ENCODE measurements at places on chromosomes 7 and 10.
A peak's percentile ranks its signal among the peaks of the same experiment; 100 is the strongest.

- DNase-seq = peak; percentile 89
Observed at GRCh38 chr10:11035301-11035991, 17.8 kb downstream of the CELF2 start.

DNA sequence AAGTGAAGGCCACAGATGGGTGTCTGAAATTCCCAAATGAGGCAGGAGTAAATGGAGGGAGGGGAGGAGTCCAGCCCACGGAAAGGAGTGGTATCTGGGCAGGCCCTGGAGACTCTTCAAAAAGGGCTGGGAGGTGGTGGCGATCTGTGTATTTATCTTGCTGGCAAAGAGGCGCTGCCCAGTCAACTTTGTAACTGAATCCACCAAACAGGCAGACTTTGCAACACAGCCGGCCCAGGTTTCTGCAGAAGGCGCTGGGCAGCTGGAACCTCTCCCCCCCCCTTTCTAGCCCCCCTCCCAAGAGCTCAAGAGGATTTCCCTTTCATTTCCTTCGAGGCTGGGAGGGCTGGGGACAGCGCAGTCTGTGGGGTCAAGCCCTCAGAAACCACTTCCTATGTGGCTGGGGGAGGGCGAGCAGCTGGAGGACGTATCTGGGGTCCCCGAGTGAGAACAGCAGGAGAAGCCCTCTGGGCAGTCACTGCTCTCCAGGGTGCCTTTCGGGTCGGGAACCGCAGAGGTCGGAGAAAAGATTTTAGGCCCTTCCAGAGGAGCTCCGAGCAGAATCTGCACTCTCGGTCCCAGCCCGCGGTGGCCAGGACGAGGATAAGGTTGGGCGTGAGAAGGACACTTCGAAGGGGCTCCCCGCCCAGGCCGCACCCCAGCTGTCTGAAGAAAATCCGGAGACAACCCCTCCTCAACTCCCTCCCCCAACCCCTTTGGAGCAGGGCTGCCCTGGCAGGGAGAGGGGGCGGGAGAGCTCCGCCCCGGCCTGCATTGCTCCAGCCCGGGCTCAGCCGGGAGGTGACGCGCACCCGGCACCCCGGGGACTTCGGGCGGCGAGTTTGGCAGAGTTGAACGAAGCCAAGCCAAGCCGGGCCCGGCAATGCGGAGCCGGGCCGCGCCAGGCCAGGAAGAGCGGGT, 965 bp downstream of the ZCCHC24 start:
- DNase-seq = peak; percentile 43

DNA sequence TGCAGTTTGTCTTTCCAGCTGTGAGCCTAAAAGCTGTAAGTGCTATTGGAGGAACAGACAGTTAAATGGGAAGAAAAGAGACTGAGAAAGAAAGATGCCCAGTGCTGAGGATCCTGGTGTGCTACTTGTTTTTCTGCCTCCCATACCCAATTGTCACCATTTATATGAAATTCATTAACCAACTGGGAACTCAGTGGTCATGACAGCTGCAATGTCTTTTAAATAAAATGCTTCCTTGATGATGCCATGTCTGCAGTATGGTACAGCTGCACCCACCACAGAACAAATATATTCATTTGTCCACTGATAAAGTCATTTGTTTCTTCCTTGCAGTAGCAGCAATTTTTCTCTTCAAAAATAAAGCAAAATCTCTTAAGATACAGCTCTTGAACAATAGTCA, 15.6 kb upstream of the RTKN2 start:
- DNase-seq = no peak

DNA sequence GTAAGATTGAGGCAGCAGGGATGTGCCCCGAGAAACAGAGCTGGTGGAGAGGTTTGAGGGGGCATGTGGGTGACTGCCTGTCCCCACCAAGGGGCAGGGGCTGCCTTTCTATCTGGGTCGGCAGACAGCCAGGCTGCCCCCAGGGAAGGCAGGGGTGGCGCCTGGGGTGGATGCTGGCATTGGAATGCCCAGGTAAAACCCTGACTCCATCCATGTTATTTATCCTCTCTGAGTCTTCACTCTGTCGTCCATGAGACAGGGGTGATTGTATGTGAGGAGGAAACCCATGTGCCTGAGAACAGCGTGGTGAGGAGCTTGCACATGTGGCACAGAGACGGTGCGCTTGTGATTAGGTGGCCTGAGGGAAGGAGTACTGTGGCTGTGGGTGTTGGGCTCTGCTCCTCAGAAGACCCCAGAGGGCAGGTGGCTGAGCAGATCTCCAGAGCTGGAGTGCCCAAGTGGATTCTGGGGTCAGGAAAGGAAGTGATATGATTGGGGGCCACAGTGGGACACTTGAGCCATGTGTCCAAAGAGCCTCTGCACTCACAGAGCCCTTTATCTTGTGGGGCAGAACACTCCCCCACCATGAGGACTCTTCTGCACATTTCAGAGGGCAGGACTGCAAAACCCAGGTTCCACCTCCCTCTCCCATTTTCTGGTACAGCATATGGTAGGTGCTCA, 100.4 kb upstream of the RET start:
- DNase-seq = no peak

GRCh38 chr10:33193057-33193700, 141.3 kb downstream of the NRP1 start:
- peak; percentile 87 for DNase-seq

DNA sequence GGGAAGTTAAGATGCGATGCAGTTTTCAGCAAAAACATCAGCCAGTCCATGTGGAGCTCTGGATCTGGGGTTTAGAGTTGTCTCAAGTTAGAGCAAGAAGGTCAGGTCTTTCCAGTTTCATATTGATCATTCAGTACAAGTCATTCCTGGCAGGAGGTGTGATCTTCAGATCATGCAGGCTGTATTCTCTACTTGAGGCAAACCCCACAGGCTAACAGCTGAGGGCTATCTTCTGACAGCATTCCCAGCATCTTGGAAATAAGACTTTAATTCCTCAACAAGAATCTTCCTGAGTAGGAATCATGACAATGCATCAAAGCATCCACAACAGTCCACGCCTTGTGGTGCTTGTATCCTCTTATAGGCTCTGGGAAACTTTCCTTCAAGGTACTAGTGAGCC, 94.9 kb upstream of the ZNF438 start:
- DNase-seq = no peak

DNA sequence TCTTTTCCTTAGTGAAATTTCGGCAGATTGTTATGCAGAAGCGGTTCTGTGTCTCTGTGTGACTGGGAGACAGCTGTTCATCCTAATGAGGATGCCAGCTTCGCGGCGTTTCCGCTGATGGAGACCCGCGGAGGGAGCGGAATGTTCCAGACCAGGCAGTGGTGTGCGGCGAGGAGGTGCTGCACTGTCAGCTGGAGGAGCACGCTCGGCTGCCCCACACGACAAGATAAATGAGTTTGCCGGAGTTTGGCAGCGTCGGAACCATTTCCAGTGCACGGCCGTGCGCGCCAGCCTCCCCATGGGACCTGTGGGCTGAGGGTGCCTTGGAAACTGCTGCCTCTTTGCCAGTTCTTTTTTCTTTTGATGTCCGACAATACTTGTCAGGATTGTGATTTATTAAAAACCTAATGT, 64.6 kb downstream of the WDR37 start:
- no peak for DNase-seq

GRCh38 chr7:70372768-70373515, 759.0 kb upstream of the GALNT17 start:
- no peak for DNase-seq

DNA sequence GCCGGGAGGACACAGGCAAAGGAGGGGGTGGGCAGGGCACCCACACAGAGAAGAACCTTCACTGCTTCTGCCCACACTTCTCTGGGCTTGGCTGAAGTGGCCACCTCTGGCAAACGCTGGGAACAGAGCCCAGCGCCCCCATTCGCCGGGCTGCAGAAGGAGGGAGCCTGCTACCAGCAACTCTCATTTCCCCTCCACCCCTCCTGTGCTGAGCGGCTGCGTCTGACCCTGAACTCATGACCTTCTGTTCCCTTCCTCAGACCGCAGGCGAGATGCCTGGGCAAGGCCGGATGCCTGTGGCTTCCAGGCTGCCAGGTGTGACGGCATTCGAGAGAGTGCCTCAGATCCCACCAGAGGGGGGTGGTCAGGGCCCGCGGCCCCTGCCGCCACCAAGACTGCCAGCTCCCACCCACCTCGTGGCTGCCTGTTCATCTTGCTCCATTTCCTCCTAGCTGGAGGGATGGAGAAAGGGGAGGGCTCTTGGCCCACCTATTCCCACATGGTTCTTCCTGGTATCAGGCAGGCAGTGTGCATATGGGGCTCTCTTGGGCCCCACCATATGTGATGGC, 19.8 kb downstream of the DNAJB12 start:
- peak; percentile 96 for DNase-seq

GRCh38 chr7:25732766-25733217, 419.2 kb upstream of the NFE2L3 start:
- DNase-seq = no peak

DNA sequence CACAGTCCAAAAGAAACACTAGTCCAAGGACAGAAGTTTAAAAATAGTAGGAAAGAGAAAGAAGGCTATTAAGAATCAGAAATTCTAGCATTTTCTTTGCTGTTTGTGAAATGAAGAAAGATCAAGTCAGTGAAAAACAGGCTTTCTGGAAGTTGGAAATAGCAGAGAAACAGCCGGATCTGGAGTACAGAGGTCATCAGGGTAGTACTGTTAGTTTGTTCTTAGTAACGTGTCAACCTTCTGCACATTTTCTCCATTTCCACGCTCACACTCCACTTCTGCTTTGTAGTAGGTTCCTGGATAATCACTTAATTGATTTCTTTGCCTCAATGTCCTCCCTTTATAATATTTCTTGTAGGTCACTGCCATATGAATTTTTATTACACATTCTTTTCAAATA, 322.6 kb downstream of the PCLO start:
- no peak for DNase-seq

GRCh38 chr7:102424129-102424551, 9.2 kb upstream of the ORAI2 start:
- no peak for DNase-seq

DNA sequence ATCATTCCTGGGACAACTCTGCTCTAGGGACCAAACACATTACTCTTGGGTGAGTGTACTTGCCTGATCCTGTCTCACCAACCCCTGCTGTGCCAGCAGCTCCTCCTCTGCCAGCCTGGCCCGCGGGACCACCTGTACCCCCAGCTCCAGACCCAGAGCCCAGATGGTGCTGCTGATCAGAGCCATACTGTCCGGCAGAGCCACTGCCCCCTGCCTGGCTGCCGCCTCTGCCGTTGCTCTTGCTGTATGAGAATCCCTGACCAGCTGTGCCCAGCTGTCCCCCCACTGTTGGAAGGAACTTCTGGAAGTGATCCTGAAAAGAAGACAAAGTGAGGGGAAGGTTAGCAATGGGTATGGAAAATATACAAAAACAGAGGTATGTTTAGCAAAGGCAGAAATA, 6.9 kb downstream of the MYOZ1 start:
- no peak for DNase-seq

- DNase-seq = peak; percentile 76
Observed at GRCh38 chr10:102814873-102815661, 22.1 kb downstream of the CYP17A1 start.

DNA sequence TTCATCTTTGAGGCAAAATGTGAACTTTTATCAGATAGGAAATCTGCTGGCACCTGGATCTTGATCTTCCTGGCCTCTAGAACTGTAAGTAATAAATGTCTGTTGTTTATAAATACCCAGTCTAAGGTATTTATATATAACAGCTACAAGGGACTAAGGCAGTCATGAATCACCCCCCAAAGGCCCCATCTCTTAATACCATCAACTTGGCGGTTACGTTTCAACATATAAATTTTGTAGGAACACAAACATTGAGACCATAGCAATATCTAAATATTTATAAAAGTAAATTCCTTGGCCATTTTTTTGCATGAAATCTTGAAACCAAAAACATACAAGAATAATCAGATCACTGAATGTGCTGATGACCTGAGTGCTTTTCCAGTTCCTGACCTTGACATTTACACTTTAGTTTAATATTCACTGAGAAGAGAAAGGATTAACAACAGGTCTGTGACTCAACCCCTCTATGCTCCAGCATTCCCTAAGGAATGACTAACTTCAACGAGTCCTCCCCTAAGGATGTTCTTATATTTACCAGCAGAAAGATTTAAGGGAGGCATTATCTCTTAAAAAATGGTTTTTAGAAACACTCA, 1438.5 kb upstream of the CELF2 start:
- DNase-seq = no peak

DNA sequence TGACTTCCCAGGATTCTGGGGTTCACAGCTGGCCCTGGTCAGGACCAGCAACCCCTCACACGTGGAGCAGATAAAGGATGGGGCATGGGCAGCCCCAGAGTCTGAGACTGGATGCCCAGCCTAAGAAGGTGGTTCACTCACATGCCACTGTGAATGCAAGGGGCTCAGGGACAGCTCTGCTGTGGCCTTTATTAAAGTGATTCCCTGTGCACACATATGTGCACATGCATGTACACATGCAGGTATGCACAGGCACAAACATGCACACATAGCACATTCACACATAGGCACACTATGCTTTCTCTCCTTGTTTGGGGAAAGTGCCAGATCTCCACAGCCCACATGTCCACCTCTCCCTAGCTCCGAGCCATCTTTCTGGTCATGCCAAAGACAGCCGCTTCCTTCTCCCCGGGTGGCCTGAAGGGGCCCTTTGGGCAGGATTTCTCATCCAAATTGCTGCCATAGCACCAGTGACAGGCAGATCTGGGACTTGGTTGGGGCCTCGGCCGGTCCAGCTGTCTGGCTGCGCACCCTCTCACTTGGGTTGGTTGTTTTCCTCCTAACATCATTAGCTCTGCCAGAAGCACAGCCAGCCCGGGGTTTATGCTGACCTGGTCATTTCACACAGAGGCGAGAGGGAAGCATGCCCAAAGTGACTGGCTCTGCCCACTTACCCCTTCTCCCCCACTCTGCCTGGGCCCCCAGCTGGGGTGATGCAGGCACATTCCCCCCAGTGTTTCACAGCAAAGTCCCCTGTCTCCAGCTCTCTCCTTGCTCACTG, 1.4 kb downstream of the GCK start:
- no peak for DNase-seq

DNA sequence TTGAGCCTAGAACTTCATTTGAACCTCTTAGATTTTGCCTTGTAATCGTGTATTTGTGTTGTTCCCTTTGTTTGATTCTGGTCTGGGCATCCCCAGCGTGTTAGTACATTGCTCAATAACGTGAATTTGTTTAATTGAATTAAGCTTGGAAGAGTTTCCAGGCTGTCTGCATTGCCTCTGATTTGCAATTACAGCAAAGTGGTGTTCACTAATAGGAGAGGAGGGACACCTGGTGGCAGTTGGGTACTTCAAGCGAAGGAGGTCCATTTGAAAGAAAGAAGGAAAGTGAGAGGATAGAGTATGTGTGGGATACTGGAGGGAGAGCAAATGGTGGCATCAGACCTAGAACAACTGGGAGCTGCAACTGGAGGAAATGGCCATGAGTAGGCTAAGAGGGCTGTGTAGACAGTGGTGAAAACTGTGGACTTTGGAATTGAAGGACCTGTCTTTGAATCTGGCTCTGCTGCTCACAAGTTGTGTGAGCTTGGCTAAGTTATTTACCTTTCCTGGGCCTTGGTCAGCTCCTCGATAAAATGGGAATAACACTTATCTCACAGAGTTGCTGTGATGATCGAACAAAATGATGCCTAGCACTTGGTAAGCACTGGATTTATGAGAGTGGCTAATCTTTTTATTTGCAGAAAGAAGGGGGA, 15.1 kb downstream of the LSMEM1 start:
- DNase-seq = peak; percentile 51

GRCh38 chr10:12333380-12334185, 15.8 kb upstream of the CAMK1D start:
- DNase-seq = peak; percentile 99
